ENCODE measurements at places on chromosomes 12 and 14.

- DNase-seq: no peak
Observed at GRCh38 chr12:45388545-45388944, 172.7 kb downstream of the ANO6 start.

- no peak for DNase-seq
Observed at GRCh38 chr14:69719501-69719951, 47.4 kb upstream of the SRSF5 start.

DNA sequence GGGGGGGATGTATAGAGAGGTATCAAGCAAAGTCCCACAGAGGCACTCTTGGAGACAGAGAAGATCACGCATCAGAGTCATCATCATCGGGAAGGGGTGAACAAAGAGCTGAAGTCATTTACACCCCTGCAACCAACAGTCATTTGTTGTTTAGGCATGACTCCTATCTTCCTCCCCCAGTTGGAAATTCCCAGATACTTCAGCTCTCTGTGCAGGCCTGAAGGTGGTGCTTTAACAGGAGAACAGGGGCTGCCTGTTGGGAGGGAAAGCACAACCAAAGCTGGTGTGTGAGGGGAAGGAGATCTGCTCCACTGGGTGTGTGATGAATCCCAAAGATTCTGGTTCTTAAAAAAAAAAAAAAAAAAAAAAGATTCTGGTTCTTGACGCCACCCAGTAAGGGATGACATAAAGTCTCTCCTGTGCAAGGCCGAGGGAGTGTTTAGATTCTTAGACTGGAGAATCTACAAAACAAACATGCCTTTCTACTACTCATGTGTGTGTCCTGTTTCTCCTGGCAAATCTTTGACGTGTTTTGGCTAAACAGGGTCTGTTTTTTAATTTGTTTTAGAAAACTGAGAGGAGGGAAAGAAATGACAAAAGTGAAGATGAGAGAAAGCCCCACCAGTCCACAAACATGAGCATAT lies 121.0 kb upstream of the ARHGAP5 start:
- DNase-seq: no peak

- no peak for DNase-seq
Observed at GRCh38 chr12:109685574-109686447, 27.8 kb upstream of the FAM222A start.

DNA sequence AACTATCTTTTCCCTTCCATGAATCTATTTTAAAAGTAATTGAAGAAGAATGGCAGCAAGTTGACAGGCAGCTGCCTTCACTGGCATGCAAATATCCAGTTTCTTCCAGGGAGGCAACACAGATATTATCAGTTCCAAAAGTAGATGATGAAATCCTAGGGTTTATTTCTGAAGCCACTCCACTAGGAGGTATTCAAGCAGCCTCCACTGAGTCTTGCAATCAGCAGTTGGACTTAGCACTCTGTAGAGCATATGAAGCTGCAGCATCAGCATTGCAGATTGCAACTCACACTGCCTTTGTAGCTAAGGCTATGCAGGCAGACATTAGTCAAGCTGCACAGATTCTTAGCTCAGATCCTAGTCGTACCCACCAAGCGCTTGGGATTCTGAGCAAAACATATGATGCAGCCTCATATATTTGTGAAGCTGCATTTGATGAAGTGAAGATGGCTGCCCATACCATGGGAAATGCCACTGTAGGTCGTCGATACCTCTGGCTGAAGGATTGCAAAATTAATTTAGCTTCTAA lies 18.4 kb downstream of the TMPO start:
- no peak for DNase-seq

DNA sequence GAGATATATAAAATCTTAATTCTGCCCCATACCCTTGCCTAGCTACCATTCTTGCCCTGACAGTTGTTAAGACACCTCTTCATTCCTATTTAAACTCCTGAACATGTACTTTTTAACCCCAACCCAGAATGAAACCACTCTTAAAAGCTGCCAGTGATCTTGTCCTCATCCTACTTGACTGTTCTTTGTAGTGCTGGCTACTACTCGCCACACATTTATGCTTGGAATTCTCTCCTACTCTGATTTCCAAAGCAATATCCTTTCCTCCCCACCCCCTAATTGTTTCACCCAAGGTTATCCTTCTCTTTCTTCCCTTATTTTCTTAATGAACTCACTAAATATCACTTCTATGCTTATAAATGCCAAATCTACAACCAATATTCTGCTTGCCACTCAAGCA lies 4.1 kb downstream of the NFYB start:
- no peak for DNase-seq

GRCh38 chr14:96166461-96167223 lies 38.0 kb upstream of the BDKRB2 start:
- DNase-seq: no peak

- DNase-seq: no peak
Observed at GRCh38 chr12:19222558-19222957, 93.0 kb downstream of the PLEKHA5 start.

DNA sequence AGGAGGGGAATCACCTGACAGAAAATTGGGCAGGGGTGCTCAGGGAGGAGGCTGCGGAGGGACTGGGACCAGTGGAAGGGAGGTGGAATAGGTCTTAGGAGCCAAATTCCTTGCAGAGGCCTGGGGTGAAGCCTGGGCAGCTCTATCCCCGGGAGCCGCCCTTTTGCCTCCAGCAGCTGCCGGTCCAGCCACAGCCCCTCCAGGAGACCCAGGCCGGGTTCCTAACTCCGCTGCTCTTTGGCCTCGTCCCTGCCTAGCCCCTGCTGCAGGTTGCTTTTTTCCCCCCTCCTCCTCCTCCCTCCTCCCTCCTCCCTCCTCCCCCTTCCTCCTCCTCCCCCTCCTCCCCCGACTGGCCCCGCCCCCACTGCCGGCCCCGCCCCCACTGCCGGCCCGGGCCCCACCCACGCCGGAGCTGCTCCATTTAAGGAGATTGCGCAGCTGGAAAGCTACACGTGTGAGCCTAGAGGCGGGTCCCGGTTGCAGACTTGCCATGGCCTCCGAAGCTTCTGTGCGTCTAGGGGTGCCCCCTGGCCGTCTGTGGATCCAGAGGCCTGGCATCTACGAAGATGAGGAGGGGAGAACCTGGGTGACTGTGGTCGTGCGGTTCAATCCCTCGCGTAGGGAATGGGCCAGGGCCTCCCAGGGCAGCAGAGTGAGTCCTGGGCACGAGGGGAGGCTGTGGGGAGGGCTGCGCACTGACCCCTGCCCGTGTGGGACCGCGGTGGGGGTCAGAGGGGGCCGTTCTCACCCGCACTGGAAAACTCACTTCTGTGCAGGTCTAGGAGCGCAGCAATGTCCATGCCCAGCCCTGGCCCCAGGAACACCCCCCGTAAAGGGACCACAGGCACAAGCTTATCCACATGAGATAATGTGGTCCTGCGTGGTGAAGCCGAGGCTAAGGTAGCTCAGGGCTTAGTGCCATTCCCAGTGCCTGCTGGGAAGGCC lies at the start of gene TCL1B:
Gene TCL1B, plus strand, starts transcription at position 449 of the 945 bp plus-strand sequence. Its CDS starts 42 bp downstream, at position 491.
- DNase-seq: no peak

DNA sequence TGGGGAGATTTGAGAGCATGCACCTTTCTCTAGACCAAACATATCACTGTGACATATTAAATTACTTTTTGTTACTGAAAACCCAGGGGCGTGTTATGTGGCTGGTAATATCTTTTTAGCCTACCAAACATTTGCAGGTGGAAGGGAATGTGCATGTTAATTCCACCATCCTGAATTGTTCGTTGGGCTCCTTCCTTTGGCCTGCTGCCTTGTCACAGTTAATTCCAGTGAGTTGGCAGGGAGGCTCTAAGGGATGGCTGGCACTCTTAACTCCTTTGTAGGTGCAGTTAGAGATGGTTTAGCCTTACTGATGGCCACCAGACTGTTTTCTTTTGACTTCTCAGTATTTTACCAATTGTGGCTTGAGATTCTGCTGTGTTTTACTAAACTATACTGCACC lies 64.5 kb downstream of the DIP2B start:
- DNase-seq: no peak

DNA sequence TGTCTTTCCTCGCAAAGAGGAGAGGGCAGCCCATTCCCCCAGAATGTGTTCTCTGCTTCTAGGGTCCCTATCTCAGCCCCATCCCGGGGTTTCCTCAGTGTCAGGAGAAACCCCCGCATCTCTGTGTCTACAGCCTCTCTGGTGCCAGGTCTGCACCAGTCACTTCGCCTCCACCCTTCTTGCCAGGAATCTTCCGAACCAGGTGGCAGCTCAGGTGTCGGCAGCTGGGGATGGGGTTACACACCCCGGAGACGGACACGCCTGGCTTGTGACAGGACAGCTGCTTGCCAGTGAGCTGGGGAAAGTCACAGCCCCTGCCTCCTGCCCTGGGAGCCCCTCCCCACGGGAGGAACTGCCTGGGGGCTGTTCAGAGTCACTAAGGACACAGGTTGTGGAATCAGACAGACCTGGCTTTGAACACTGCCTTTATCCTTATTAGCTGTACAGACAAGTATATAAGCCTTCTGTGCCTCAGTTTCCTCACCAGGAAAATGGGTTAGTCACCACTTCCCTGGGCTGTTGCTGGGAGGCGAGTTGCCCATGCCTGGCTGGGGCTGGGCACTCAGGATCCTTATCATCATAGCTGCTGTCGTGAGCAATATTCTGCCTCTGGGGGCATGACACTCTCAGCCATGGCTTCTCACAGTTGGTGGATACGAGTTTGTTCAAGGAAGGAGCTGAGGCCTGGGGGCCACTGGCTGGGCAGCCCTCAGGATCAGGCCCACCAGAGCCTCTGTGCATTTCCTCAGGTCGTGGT lies 10.8 kb downstream of the HIP1R start:
- peak; percentile 31 for DNase-seq

DNA sequence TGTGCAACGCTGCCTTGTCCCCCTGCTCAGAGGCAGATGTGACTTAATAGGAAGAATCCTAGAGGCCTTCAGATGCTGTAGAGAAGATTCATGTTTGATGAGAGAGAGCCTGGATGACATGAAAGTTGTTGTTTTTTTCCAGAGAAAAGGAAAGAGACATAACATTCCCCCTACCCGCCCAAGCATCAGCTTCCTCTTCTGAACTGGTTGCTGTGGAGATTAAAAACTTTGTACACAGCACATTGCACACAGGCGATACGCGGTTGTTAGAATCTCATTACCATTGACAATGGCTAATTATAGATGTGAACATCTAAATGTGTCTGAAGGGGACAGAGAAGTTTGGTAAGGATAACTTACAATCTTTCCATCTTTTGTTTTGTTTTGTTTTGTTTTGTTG lies 13.6 kb upstream of the ETFBKMT start:
- no peak for DNase-seq

GRCh38 chr12:130948136-130948535 lies 5.6 kb upstream of the ADGRD1 start:
- no peak for DNase-seq

DNA sequence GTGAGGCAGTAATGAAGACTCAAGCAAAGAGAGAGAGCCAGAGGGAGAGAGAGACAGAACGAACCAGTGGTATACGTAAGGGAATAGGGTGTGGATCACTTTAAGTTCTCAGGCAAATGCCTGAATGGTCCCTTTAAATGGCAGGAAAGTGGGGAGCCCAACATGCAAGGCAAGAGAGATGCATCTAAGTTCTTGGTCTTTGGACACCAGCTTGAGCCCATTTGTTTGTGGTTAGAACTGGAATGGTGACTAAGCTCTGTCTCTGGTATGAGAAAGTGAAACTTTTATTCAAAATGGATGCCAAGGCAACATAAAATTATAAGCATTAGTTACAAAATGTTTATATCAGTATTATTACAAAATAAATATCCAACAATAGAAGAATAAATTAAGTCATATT lies 192.2 kb upstream of the ALG10 start:
- no peak for DNase-seq

- DNase-seq: no peak
Observed at GRCh38 chr14:85572845-85573244, 42.9 kb downstream of the FLRT2 start.

GRCh38 chr12:5081016-5081415 lies 37.3 kb downstream of the KCNA5 start:
- DNase-seq: no peak
